Stimulated activated CD4-positive, alpha-beta T cell treated with anti-CD3 and anti-CD28 coated beads, Interleukin-12 subunit alpha, Interleukin-12 subunit beta, amount 100 ng/mL, for 48 hours (primary cell): ENCODE measurements at places on chromosomes 3 and 15.

GRCh38 chr15:61921093-61921492 lies 139.2 kb downstream of the VPS13C start:
- DNase-seq = no peak

GRCh38 chr3:36800533-36801116 lies 36.3 kb upstream of the DCLK3 start:
- no peak for DNase-seq

DNA sequence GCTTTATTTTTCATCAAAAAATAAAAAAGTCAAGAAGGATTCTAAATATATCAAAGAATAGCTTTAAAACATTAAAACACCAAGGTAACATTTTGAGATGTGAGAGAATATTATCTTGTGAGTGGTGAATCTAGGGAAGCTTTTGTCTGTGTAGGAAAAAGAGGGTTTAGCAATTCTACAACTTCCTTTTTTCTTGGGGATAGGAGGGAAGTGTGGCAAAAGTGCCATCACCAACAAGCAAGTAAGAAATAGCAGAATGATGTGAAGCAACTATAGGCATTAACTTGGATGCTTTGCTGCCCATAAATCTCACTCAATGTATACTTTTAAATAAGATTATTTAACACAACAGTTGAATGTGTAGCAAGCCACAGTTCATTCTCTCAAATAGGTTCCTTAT lies 57.8 kb upstream of the SUCLG2 start:
- DNase-seq = no peak

DNA sequence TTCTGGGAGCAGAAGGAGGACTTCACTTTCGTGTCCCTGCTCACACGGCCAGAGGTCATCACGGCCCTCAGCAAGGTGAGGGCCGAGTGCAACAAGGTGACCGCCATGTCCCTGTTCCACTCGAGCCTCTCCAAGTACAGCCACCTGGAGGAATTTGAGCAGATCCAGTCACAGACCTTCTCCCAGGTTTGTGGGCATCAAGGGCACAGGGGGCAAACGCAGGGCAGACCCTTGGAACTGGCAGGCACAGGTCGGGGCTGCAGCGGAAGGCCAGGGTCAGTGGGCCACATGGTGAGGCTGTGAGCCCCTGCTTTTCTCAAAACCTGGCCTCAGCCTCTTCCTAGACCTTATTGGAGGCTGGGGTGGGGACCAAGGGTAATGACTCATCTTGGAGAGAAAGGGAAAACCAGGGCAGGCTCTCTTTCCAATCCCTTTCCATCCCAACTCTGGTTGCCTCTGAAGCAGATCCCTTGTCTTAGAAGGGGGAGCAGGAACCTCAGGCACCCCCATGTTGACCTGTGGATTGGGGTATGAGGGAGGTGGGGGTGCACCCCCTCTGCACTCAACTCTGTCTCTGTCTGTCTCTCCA lies 29.5 kb downstream of the DNAH1 start:
- DNase-seq = no peak

DNA sequence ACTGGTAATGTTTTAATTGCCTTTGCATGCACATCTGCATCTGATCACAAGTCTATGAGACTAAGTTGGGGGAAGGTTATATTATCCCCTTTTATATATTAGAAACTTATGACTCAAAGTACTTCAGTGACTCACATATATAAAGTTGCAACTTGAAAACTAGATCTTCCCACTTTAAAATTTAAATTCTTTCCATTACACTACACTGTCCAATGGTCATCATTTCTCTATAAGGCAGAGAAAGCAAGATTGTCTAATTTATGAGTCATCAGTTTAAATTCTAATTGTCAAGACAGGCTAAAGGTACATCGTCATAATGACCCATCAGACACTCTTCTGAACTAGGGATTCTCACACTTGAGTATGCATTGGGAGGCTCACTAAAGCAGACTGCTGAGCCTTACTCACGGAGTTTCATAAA lies 37.9 kb downstream of the CPA3 start:
- DNase-seq = no peak
